ENCODE measurements at places on chromosomes 16 and 17.

- DNase-seq, result no peak
Observed at GRCh38 chr17:35002876-35003551, 22.7 kb downstream of the LIG3 start.

DNA sequence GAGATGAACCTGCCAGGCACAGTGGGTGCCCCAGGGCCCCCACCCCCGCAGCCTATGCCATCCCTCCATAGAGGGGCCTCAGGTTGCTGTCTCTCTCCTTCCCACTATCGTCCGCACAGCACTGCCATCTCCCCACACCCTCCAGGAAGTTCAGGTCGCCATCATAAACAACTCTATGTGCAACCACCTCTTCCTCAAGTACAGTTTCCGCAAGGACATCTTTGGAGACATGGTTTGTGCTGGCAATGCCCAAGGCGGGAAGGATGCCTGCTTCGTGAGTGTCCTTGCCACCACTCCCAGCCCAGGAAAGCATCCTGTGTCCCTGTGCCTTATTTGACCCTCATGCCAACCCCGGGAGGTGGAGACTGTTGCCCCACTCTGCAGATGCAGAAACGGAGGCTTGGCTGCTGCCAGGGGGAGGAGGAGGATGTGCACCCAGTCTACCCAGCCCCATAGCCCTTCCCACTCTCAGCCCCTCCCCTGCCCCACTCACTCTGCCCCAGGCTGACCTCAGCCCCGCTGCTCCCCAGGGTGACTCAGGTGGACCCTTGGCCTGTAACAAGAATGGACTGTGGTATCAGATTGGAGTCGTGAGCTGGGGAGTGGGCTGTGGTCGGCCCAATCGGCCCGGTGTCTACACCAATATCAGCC lies 3.9 kb downstream of the PRSS21 start:
- DNase-seq, result no peak

DNA sequence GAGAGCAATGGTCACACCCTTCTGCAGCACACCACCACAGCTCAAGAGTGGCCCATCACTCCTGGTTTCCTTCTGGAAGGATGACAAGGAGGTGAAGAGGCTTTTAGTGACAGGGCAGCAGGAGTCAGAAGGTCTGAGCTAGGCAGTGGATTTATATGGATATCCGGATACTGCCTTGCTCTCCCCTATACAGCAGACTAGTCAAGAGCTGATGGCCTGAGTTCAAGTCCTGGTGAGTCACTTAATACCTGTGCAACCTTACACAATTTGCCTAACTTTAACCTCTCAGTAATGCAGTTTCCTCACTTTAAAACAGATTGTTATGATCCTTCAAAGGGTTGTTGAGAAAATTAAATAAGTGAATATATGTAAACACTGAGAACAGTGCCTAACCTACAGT lies 22.9 kb downstream of the MYO18A start:
- no peak for DNase-seq

- no peak for DNase-seq
Observed at GRCh38 chr16:26952411-26952810, 114.3 kb upstream of the C16orf82 start.

DNA sequence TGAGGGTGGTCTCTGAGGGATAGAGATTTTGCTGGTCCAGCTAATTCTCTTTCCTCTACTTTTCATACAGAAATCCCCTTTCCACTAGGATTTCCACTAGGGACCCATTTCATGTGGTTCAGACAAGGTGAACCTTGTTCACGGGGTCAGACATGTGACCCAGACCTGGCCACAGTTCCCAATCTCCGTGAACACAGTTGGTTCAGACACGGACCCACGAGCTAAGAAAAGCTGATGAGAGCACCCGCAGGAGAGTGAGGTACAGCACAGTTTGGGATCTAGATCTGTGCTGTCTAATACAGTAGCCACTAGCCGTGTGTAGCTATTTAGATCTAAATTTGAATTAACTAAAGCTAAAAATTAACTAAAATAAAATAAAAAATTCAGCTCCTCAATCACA lies 88.1 kb downstream of the AXIN2 start:
- no peak for DNase-seq

- no peak for DNase-seq
Observed at GRCh38 chr17:61507383-61508066, 55.3 kb downstream of the TBX4 start.

GRCh38 chr17:11705111-11705510 lies 106.8 kb downstream of the DNAH9 start:
- no peak for DNase-seq

GRCh38 chr17:35315971-35316370 lies 57.5 kb downstream of the SLFN11 start:
- DNase-seq, result no peak

Measured in CD4-positive, alpha-beta T cell treated with Interleukin-10 for 1 hour (primary cell).